ENCODE measurements at places on chromosomes 4 and X. TPM values are rescaled to one million over a fixed set of nuclear protein-coding genes. Genes with fewer than 3 reads are reported as not detected.

The CFI gene
- total RNA-seq: 47.5 TPM

The CC2D2A gene
- total RNA-seq: 4.2 TPM

The SPATA4 gene
- total RNA-seq: not detected

The HPGDS gene
- not detected for total RNA-seq

The ASB11 gene
- not detected for total RNA-seq

The PRRG1 gene
- 30.4 TPM for total RNA-seq

The NFKB1 gene
- total RNA-seq: 38.1 TPM

The DUSP21 gene
- total RNA-seq: not detected

The TMPRSS11A gene
- total RNA-seq: not detected

The DMP1 gene
- not detected for total RNA-seq

The PRPS2 gene
- total RNA-seq: 32.3 TPM

The SPANXD gene
- not detected for total RNA-seq

The PABPC5 gene
- 0.44 TPM for total RNA-seq

The CHST7 gene
- 37.3 TPM for total RNA-seq

The ABHD18 gene
- total RNA-seq: 5.1 TPM

The PLP1 gene
- total RNA-seq: not detected

The L1CAM gene
- 0.05 TPM for total RNA-seq

The BTK gene
- not detected for total RNA-seq

The PCDH10 gene
- 0.25 TPM for total RNA-seq

The RBM47 gene
- 0.07 TPM for total RNA-seq

The PABPC1L2B gene
- not detected for total RNA-seq

The CT45A2 gene
- not detected for total RNA-seq

The LDB2 gene
- total RNA-seq: 39.4 TPM

The ETDA gene
- total RNA-seq: not detected

The EXOC1L gene
- total RNA-seq: not detected

The POLN gene
- total RNA-seq: 1.2 TPM

The TBX22 gene
- total RNA-seq: not detected

The AR gene
- total RNA-seq: 0.30 TPM

The F11 gene
- total RNA-seq: not detected

The ARX gene
- not detected for total RNA-seq

The DNASE1L1 gene
- 98.5 TPM for total RNA-seq

The DCAF8L2 gene
- total RNA-seq: not detected

The CLNK gene
- total RNA-seq: not detected

The FGFR3 gene
- total RNA-seq: 3.9 TPM

The MTMR8 gene
- total RNA-seq: 0.05 TPM

The EDA2R gene
- 1.9 TPM for total RNA-seq

The CLDN34 gene
- total RNA-seq: not detected

The GPR173 gene
- total RNA-seq: 0.84 TPM

The MUC7 gene
- total RNA-seq: not detected

The ATP2B3 gene
- total RNA-seq: not detected

The CSAG3 gene
- not detected for total RNA-seq

The SOWAHD gene
- not detected for total RNA-seq

The CLCN4 gene
- total RNA-seq: 5.4 TPM

The VSIG4 gene
- not detected for total RNA-seq

The CCDC110 gene
- total RNA-seq: 0.13 TPM

The AKAP14 gene
- total RNA-seq: not detected
